ENCODE measurements at places on chromosomes 1 and 21.

DNA sequence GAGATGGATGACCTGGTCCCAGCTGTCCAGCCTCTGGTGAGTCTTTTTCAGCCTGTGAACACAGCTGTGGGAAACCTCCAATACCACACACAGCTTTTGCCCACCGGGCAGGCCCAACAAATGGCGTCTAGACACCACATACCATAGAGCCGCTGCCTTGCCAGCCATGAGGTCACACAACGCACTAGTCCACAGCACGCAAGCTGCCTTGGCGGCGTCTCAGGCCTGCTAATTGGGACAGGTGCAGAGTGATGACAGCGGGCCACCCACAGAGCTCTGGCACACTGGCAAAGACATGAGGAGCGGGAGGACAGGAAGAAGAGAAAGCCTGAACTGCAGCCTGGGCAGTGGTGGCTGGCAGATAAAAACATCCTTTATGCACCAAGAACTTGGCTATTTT is 125.5 kb downstream of the ADAMTS1 start:
- no peak for DNase-seq

- no peak for DNase-seq
These were observed 97.7 kb upstream of the JUN start for GRCh38 chr1:58881471-58881994.

- no peak for DNase-seq
These were observed 175.7 kb downstream of the ZZZ3 start for GRCh38 chr1:77506771-77507170.

- no peak for DNase-seq
These were observed 173.6 kb upstream of the RAB4A start for GRCh38 chr1:229097356-229097755.

GRCh38 chr1:15928971-15929965 is 46.6 kb downstream of the ZBTB17 start:
- DNase-seq: no peak

DNA sequence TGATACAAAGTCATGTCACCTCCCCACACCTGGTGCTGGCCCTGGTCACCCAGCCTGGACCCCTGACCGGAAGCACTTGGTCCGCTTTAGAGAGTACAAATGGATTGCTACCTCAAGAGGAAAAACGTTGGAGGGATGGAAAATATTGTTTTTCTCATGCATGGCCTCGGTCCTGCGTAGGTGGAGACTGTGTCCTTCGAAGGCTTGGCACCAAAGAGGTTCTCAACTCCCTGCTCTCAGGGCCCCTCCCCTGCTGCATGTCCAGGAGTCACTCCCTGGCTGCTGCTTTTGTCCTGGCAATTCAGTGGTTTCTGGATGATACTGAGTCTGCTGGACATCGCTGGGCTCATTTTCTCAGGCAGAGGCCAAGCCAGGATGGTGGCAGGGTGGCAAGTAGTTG is 529.8 kb downstream of the KIF26B start:
- no peak for DNase-seq

- DNase-seq: no peak
These were observed 59.1 kb downstream of the CAMK2N1 start for GRCh38 chr1:20426923-20427322.

DNA sequence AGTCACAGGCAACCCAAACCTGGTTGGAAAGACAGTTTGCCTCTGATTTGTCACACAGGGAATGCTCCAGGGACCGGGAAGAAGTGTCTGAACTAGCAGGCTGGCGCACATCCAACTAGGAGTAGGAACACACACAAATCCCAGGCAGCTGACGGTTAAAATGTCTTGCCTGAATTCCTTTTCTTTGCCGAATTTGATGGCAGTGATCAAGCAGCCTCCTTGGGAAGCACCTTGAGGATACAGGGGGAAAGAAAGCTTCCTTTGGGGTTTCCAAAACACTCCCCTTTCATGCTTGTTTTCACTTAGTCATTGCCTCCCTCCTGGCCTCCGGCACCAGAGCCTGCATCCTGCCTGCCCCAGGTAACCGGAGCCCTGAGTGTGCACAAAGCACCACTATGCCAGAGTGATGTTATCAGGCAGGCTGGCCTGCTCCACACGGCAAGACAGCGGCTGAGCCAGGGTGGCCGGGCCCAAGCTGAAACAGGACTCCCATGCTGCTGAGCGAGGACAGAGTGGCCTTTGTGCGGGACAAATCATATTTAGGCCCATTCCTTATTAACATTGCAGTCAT is 193.8 kb downstream of the LMX1A start:
- DNase-seq: no peak

- DNase-seq: no peak
These were observed 66.5 kb upstream of the GADD45A start for GRCh38 chr1:67618285-67619018.

DNA sequence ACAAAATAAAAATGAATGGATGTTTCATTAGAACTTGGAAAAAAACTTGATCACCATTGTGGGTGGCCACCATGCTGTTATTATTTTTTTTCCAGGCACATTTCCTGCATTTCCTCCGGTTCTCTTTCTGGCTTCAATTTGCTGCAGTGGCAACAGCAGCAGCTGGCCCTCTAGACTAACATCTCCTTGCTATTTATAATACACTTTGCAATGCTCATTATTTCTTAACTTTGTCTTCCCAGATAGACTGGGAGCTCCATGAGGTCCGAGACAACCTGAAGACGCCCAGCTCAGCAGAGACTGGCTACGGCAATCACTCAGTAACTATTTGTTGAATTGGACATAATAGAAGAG is 53.4 kb upstream of the ATP5PO start:
- no peak for DNase-seq

DNA sequence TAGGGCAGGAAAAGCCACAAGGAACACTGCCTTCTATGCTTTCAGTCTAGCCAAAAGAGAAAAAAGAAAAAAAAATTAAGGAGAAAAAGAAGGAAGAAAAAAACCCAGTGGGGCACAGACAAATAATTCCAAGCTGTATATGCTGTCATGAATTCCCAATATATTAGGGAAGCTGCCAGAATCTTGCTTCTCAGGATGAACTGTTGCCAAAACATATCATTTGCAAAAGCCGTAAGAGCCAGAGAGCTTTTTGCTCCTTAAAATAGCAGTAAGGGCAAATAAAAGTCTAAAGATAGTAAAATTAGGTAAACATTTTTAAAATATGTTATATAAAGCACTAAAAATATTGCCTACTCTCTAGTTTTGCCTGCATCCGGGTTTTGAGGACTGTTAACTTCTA is 52.1 kb downstream of the PGM1 start:
- DNase-seq: no peak

- no peak for DNase-seq
These were observed 131.5 kb downstream of the CNIH3 start for GRCh38 chr1:224747578-224747977.

DNA sequence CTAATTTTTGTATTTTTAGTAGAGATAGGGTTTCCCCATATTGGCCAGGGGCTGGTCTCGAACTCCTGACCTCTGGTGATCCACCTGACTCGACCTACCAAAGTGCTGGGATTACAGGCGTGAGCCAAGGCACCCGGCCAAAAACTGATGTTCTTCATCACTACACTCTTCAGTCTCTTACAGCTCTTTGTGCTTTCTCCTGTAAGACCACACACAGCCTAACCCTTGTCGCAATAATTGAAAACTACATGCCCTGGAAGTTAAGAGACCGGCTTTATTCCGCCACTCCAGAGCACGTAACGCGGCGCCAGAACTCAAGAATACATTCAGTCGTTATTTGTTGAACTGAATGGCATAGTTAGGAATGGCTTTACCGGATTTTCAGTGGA is 552 bp downstream of the GPATCH4 start:
- DNase-seq: no peak

GRCh38 chr21:33976082-33977016 is 60.7 kb upstream of the ATP5PO start:
- peak; percentile 8 for DNase-seq

DNA sequence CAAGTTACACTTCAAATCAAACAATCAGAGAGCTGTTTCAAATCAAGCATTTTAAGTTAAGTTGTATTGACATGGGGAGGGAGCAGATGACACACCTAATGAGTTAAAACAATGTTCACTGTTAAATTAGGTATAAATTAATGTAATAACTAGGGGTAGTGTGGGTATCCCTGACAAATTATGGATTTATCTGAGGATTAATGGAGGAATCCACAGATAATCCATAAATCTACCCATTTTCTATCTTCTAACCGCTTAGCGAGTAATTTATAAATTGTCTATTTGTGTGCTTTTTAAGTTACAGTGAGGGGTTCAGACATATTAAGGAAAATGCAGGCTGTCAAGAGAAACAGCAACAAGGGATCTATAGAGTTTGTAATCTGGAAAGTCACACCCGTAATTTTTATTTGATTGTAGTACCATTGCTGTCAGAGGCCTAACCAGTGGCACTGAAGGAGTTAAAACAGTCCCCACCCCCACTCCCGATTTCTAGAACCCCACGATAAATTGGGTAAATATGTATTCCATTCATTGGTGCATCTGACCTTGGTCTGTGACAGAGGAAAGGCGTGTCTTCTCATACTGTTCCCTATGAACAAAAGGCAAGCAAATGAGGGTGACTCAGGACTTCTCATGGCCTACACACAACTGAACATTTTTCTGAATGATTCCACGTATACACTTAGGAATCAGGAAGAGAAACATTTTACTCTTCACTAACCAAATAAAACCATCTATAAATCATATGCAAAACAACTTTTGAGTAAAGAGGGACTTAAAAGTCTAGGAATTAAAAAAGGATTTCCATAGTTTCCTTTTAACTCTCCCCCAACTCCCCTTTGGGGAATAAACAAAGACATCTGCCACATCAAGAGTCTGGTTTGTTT is 7.4 kb downstream of the IRF2BP2 start:
- no peak for DNase-seq

- DNase-seq: no peak
These were observed 8.0 kb downstream of the SDHB start for GRCh38 chr1:17045634-17046333.

GRCh38 chr1:55645270-55645669 is 430.1 kb upstream of the USP24 start:
- DNase-seq: no peak

DNA sequence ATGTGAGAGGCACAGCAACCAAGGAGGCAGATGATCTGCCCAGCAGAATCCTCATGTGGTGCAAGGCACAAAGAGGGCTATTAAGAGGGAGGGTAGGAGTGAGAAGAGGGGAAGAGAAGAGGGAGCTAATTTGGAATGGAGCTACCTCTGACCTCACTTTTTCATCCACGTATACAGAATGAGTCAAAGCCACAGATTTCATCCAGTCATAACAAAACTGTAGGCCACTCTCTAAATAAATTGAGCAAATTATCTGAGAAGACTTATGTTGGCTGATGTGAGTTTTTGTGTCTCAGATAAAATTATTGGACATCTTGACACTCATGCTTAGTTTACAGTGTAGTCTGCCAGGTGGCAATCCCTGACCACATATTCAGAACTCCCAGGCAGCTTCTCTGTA is 325.6 kb downstream of the TTLL7 start:
- no peak for DNase-seq

- DNase-seq: no peak
These were observed 57.8 kb downstream of the SERINC2 start for GRCh38 chr1:31470794-31471315.

DNA sequence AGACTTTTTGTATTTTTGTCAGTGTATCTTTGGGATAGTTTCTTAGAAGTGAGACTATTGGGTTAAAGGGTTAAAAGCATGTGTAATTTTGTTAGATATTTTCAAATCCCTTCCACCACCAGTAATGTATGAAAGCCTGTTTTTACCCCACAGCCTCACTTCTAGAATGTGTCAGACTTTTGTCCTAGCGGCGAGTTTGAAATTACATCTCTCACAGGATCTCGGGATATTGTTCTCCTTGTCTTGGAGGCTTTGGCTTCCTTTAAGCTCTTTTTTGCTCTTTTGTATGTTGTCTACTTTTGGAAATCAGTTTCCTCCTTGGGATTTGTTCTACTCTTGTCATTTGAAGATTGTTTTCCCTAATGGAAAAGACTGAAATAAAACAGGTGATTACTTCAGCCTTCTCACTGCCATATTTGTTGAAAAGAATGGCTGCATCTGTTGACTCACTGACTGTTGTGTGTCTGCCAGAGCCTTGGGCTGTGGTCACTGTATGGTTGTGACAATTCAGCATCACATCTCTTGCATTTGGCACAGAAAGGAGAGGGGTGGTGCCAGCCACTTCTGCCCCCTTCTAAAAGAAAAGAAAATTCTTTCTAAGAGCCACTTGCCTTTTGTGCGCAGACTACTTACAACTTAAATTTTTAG is 22.6 kb downstream of the ST3GAL3 start:
- no peak for DNase-seq

DNA sequence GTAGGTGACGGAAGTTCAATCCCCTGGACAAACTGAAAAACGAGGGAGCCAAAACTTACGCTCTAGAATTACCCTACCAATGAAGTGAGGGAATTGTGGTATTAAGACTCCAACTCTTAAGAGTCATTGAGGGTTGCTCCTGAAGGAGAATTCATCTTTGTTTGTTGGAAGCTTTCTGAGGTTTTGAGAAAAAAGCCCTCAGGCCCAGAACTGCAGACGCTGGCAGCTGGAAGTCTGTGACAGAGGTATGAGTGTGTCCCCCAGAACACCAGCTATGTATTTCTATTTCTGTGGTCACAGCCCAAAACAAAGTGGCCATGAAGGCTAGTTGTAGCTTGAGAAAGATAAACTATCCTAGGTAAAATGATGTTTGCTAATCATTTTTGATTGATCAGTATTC is 438.8 kb upstream of the B3GALT2 start:
- DNase-seq: no peak

- DNase-seq: no peak
These were observed 34.6 kb downstream of the KCNH1 start for GRCh38 chr1:211099393-211099792.

- DNase-seq: no peak
These were observed 380.0 kb downstream of the DSCAM start for GRCh38 chr21:40466893-40467483.

DNA sequence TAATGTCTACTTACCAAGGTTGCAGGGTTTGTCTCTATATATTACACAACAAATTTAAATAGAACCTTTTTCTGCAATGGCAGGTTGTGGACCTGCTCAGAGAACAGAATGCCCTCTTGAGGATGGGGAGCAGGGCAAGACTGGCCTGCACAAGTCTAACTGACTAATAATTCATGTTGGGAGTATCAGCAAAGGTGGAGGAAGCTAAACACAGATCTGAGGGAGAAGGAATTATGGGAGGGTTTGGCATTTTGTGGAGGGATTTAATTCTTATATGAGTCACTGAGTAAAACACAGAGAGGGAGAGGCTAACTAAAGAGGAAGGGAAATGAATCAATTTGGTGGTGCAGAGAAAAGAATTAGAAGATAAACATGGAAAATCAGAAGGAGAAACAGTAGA is 40.0 kb downstream of the CLDN17 start:
- no peak for DNase-seq

DNA sequence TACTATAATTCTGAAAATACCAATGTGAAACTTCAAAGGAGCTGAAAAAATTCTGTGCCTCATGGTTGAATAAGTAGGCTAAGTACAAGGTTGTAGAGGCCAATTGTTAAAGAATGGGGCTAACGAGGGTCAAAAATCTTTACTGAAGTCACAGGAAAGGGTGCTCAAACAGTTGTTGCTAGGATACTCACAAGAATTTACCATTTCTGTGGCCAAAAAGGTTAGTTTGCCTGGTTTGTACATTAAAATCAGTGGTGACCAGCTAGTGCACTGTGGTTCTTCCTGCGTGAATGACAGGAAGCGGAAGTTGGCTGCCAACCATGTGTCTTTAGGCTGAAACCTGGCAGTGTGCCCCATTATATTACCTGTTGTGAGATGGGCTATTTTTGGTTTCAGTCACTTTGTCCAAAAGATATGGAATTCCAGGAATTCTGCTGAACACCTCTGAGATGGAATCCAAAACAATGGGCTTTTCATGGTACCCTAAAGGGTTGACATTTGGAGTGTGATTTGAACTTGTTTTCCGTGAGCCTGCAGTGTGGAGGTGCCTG is 13.5 kb downstream of the MAP3K21 start:
- no peak for DNase-seq

Data from T-helper 2 cell (primary cell).